Esophagus (tissue), 2 donors: ENCODE measurements at places on chromosomes 1 and 21. TPM values are rescaled to one million over a fixed set of nuclear protein-coding genes. Genes with fewer than 3 reads are reported as not detected.

Gene EPHA2
- 133 TPM for polyA plus RNA-seq

Gene AMY1C
- polyA plus RNA-seq: not detected

Gene PRDM16
- polyA plus RNA-seq: 0.15 TPM

Gene NR1I3
- not detected for polyA plus RNA-seq

Gene TMEM69
- polyA plus RNA-seq: 25.1 TPM

Gene LINGO4
- polyA plus RNA-seq: 0.08 TPM

Gene LCE2B
- not detected for polyA plus RNA-seq

Gene SPATA21
- polyA plus RNA-seq: 0.13 TPM

Gene FNBP1L
- 4.7 TPM for polyA plus RNA-seq

Gene CEP104
- 6.6 TPM for polyA plus RNA-seq

Gene PGBD5
- polyA plus RNA-seq: 0.22 TPM

Gene SLC37A1
- 12.4 TPM for polyA plus RNA-seq

Gene TEDDM1
- 0.06 TPM for polyA plus RNA-seq

Gene DIO1
- 0.31 TPM for polyA plus RNA-seq

Gene CCDC181
- not detected for polyA plus RNA-seq

Gene MSH4
- polyA plus RNA-seq: 0.16 TPM

Gene BMP8A
- polyA plus RNA-seq: not detected

Gene EFCAB14
- polyA plus RNA-seq: 19.3 TPM

Gene AADACL4
- not detected for polyA plus RNA-seq

Gene FCAMR
- polyA plus RNA-seq: 0.02 TPM

Gene OXCT2
- polyA plus RNA-seq: 0.28 TPM

Gene SPRR2A
- 3,933 TPM for polyA plus RNA-seq

Gene SELP
- polyA plus RNA-seq: 1.5 TPM

Gene TOMM40L
- polyA plus RNA-seq: 10.5 TPM

Gene KIF14
- 0.85 TPM for polyA plus RNA-seq

Gene GJA5
- polyA plus RNA-seq: 1.4 TPM

Gene RXFP4
- 0.04 TPM for polyA plus RNA-seq

Gene SLX9
- polyA plus RNA-seq: 16.1 TPM

Gene WNT2B
- 3.2 TPM for polyA plus RNA-seq

Gene PER3
- polyA plus RNA-seq: 6.6 TPM

Gene SPRR3
- 18,496 TPM for polyA plus RNA-seq

Gene MFAP2
- polyA plus RNA-seq: 1.5 TPM

Gene DEDD
- polyA plus RNA-seq: 24.4 TPM

Gene VCAM1
- polyA plus RNA-seq: 0.47 TPM

Gene HSPG2
- 55.0 TPM for polyA plus RNA-seq

Gene DUSP10
- polyA plus RNA-seq: 2.0 TPM

Gene RASSF5
- 27.3 TPM for polyA plus RNA-seq

Gene FLG2
- polyA plus RNA-seq: 0.04 TPM

Gene ERICH3
- polyA plus RNA-seq: 0.02 TPM

Gene SNRPE
- polyA plus RNA-seq: 47.8 TPM

Gene MTARC1
- 8.3 TPM for polyA plus RNA-seq

Gene ABCG1
- 2.8 TPM for polyA plus RNA-seq

Gene RNPC3
- polyA plus RNA-seq: 5.8 TPM

Gene CRNN
- 4,198 TPM for polyA plus RNA-seq

Gene TAL1
- polyA plus RNA-seq: 1.1 TPM

Gene TNNI3K
- 0.41 TPM for polyA plus RNA-seq

Gene PTPN14
- 2.4 TPM for polyA plus RNA-seq

Gene MATN1
- polyA plus RNA-seq: 0.02 TPM

Gene NTMT2
- polyA plus RNA-seq: not detected

Gene LCE1C
- not detected for polyA plus RNA-seq

Gene DISP3
- not detected for polyA plus RNA-seq

Gene SGIP1
- 1.1 TPM for polyA plus RNA-seq

Gene TSPAN1
- 2.2 TPM for polyA plus RNA-seq

Gene CHI3L1
- polyA plus RNA-seq: 3.3 TPM

Gene FALEC
- polyA plus RNA-seq: 2.1 TPM

Gene ASH1L
- 7.2 TPM for polyA plus RNA-seq

Gene RGS8
- not detected for polyA plus RNA-seq

Gene RBM11
- polyA plus RNA-seq: 0.92 TPM

Gene LMOD1
- 30.2 TPM for polyA plus RNA-seq

Gene PTGFRN
- 37.2 TPM for polyA plus RNA-seq
